ENCODE measurements at places on chromosomes 2 and 18.

- no peak for DNase-seq
These were observed 223.1 kb downstream of the GLI2 start for GRCh38 chr2:120958623-120959366.

- DNase-seq: no peak
These were observed 100.9 kb downstream of the TNS1 start for GRCh38 chr2:217901835-217902378.

- no peak for DNase-seq
These were observed 626.2 kb upstream of the SETBP1 start for GRCh38 chr18:44054514-44054913.

- no peak for DNase-seq
These were observed 163.0 kb upstream of the SPHKAP start for GRCh38 chr2:228344531-228344930.

DNA sequence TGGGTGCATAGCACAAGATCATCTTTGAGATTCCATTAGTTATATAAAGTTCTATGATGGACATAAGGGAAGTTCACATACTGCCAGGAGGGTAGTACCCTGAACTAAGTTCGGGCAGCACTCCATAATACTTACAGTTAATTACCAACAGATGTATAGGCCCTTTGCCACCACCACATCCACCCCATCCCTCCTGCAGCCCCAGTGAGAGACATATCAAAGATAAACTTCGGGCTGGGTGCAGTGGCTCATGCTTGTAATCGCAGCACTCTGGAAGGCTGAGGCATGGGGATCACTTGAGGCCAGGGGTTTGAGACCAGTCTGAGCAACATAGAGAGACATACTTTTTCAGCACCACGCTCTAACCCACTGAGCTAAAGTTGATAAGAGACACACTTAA lies 46.4 kb upstream of the NPAS2 start:
- DNase-seq: no peak

- no peak for DNase-seq
These were observed 13.3 kb downstream of the CTDP1 start for GRCh38 chr18:79692886-79693285.

GRCh38 chr18:44325903-44326635 lies 354.6 kb upstream of the SETBP1 start:
- no peak for DNase-seq

- no peak for DNase-seq
These were observed 10.3 kb downstream of the PECR start for GRCh38 chr2:216071111-216071851.

DNA sequence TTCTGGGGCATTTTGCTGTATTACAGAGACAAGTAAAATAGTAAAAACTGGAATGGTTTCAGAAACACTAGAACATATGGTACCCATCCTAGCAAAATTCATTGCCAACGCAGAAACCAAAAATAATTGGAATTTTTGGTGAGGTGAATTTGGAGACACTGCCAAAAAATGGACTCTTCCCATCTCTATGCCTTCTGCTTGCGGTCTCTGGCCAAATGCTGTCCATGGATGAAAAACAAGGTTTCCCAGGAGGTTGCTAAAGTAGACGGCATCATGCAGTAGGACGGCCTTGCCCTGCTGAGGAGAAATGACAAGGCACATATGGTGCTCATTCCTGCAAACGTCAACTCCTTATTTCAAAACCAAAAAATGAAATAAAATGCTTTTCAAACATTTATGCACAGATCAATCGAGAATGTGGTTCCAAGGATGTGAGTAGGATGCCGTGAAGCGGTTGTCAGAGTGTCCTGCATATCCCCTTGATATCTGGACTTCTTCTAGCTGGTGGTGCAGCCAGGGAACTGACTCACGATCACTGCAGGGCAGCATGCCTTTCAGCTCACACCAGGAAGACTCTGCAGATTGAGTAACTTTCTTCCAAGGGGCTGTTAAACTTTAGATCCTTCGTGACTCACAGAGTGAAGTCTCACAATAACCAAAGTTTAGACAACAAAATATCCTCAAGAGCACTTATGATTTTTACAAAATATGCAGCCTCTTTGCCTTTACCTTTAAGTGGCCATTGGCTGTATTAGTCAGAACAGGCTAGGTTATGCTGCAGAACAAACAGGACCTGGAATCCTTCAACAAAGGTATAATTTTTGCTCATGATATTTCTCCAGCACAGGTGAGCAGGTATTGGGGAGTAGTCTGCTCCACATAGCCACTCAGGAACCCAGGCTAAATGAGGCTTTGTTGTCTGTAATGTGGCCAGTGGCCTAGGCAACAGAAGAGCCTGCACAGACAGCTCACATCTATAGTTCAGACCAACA lies 149.4 kb upstream of the NDUFV2 start:
- no peak for DNase-seq

- DNase-seq: no peak
These were observed 19.4 kb downstream of the TRAPPC12 start for GRCh38 chr2:3398857-3399256.

GRCh38 chr2:153165021-153165420 lies 313.5 kb downstream of the RPRM start:
- DNase-seq: no peak

GRCh38 chr2:219486380-219486959 lies 12.2 kb upstream of the GMPPA start:
- DNase-seq: no peak

- no peak for DNase-seq
These were observed 34.9 kb upstream of the APCDD1 start for GRCh38 chr18:10419420-10420103.

- DNase-seq: no peak
These were observed 101.9 kb downstream of the CDH20 start for GRCh38 chr18:61435064-61435652.

GRCh38 chr2:121333834-121334558 lies 49.0 kb upstream of the TFCP2L1 start:
- DNase-seq: no peak

DNA sequence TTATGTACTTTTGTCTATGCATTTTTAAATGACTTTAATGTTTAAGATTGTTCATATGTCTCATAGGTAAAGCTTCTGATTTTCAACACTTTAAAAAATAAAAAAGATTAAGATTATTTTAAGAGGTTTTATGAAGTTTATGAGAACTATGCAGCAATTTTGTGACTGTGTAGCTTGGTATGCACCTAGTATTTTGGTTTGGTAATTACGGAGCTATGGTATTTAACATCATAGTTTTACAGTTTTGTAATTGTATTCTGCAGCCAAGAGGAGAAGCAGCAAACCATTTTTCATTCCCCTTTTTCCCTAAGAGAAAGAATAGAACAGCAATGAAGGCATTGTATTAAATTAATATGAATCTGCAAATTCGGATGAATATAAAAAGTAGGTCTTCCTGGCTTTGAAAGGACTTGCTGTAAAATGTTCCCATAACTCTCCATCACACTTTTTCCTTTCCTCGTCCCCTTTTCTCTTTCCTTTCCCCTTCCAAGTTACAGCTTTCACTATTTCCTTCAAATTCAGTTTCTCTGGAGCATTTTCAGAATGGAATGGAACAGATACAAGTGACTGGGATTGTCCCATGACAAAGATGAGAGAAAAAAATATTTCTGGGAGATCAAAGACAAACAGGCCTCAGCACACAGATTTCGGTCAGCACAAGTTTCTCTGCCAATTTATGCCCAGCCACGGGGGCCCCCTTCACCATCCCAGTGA lies 26.1 kb upstream of the PIEZO2 start:
- no peak for DNase-seq

- DNase-seq: peak; percentile 45
These were observed 56.4 kb downstream of the NCK2 start for GRCh38 chr2:105800953-105801635.

DNA sequence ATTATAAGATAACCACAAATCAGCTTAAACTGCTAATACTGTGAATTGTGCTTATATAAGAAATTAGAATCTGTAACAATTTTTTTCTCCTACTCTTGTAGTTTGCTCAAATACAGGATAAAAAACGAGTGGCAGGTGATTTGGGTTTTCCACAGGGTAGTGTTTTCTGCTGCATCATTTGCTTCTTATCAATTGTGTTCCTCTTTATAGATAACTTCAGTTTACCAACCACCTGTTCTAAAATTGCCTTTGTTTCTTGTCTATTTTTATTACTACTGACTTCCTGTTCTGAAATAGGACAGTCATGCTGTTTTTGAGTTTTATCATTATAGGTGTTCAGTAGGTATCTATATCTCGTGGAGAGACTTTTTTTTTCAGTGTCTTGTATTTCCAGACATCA lies 56.9 kb downstream of the MFSD6 start:
- no peak for DNase-seq

- DNase-seq: no peak
These were observed 73.3 kb downstream of the TMEM18 start for GRCh38 chr2:603869-604268.

DNA sequence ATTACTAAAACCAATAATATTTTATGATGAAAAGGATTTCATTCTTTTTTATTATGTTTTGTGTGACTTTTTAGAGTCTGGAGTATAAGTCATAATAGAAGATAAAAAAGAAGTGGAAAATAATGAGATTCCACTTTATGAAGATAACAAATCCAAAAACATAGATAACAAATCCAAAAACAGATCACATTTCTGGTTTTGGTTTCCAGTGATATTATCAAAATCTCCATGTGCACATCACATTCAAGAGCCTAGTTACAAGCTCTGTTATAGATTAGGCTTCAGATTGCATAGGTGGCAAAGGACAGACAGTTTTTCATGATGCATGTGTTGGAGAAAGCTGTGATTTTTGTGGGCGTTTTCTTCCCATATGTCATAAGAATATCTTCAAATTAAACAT lies 648.2 kb downstream of the STK39 start:
- DNase-seq: no peak

DNA sequence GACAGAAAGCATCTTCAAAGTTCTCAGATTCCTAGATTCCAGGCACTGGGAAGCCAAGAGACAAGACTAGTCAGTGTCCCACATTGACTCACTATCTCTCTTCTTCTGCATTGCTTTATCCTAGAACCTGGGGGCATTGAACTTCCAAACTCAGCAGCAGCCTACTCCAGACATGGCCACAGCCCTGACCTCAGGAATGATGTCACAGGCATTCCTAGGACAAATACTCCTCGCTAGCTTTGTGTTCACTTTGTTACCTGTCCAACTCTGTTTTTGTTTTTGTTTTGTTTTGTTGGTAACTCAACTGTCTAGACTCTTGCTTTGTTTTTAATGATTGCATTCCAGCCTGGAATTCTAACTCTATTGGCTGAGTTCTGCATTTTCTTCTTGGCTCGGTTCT lies 449.3 kb upstream of the SPHKAP start:
- no peak for DNase-seq

- DNase-seq: no peak
These were observed 32.3 kb downstream of the NCK2 start for GRCh38 chr2:105777031-105777482.

GRCh38 chr2:69104261-69104660 lies 91.3 kb downstream of the ANTXR1 start:
- no peak for DNase-seq

DNA sequence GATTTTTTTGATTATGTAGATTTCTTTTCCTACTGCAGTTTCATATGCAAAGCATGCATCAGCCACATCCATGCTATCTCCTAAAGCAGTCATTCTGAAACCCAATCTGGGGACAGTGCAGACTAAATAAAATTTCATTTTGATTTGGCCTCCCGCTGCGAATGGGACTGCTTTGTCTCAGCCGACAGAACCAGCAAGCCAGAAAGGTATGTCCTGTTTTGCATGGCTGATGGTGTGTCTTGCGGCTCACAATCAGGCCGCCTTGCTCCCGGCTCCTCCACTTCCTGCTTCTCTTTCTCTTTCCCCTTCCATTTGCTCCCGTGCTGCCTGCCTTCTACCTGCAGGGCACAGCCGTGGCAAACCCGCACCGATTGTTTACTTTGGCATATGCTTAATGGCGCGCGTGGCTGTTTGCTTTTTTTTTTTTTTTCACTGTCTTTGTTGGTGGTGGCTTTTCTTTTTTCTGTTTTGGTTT lies 419.6 kb upstream of the POU3F3 start:
- DNase-seq: no peak

DNA sequence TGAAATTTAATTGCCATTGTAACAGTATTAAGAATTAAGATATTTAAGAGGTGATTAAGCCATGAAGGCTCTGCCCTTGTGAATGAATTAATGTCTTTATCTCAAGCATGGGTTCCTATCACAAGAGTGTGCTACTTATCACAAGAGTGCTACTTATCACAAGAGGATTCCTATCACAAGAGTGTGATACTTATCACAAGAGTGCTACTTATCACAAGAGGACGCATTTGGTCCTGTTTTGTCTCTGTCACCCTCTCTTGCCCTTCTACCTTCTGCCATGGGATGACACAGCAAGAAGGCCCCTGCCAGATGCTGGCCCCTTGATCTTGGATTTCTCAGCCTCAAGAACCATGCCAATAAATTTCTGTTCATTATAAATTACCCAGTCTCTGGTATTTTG lies 13.2 kb upstream of the COL5A2 start:
- DNase-seq: no peak

DNA sequence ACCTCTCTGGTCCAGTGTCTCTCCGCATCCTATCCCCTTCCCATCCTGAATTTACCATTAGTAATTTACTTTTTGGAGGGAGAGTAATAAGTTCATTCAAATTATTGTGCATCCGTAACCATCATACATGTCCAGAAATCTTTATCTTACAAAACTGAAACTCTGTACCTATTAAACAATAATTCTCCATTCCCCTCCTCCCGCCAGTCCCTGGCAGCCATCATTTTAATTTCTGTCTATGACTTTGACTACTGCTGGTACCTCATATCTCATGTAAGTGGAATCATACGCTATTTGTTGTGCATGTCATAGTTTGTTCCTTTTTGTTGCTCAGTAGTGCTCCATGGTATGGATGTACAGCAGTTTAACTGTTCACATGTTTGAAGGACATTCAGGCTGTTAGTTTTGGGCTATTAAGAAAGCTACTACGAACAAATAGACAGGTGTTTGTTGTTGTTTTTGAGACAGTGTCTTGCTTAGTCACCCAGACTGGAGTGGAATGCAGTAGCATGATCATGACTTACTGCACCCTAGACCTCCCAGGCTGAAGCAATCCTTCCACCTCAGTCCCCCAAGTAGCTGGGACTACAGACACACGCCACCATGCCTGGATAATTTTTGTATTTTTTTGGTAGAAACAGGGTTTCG lies 2.0 kb downstream of the LIMS1 start:
- DNase-seq: no peak

- no peak for DNase-seq
These were observed 46.2 kb upstream of the SMAD7 start for GRCh38 chr18:48996901-48997463.

GRCh38 chr2:41949883-41950665 lies 97.7 kb upstream of the PKDCC start:
- DNase-seq: no peak

DNA sequence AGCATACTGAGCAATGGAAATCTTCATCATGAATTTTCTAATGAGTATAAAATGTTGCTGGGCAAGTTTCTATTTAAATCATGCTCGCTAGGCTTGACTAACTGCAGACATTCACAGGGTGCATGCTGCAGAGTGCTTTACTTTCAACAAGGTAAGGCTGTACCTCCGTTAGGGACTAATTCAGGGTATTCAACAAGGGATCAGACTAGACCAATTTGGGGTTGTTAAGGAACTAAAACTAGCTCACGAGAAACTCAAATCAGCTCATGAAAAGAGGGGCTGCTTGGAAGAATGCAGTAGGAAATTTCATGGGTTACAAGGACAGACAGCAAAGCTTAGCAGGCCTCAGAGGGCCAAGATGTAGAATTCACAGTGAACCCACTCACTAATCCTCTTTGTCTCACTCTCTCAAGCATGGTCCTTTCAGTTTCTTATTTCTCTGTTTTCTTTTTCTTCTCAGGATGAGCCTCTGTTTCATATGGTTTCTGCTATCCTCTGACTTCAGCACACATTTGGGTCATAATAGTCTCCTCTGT lies 2.2 kb downstream of the MYO3B start:
- no peak for DNase-seq

GRCh38 chr18:48818329-48819254 lies 132.2 kb downstream of the SMAD7 start:
- DNase-seq: no peak

- no peak for DNase-seq
These were observed 56.9 kb downstream of the E2F6 start for GRCh38 chr2:11408959-11409571.
